GOT3 (cell line): ENCODE measurements at places on chromosomes 4 and X.
A peak's percentile ranks its signal among the peaks of the same experiment; 100 is the strongest.

DNA sequence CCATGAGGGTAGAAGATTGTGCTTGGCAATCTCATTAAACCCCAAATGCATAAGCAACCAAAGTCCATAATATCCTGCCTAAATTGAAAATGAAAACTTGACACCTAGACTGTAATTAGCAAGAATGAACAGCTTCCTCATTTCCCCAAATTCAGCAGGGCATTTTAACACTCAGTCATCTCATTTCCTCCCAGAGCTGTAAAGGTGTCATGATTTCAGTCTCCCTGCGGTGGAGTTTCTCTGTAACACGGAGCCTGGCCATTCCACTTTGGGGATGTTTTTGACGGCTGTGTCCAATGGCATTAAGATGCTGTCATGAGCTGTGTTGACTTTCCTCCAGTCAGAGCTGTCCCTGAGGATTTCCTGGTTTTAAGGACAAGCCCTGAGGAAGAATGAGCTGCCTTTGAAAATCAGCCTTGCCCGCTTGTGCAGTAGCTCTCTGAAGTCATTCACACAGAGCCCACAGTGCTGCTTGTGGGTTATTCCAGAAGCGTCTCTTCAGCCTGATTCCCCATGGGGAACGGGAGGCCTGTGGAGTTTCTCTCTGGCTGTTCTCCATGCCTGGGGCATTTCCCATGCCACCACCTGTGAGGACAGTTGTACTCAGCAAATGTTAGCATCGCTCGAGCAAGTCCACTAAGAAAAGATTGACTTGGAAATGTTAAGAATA, 187.0 kb downstream of the MID1 start:
- no peak for DNase-seq

GRCh38 chrX:48631376-48632090, 34.2 kb downstream of the WDR13 start:
- peak; percentile 52 for DNase-seq

- DNase-seq: no peak
These were observed 82.9 kb upstream of the KCNIP4 start for GRCh38 chr4:22031423-22031822.

DNA sequence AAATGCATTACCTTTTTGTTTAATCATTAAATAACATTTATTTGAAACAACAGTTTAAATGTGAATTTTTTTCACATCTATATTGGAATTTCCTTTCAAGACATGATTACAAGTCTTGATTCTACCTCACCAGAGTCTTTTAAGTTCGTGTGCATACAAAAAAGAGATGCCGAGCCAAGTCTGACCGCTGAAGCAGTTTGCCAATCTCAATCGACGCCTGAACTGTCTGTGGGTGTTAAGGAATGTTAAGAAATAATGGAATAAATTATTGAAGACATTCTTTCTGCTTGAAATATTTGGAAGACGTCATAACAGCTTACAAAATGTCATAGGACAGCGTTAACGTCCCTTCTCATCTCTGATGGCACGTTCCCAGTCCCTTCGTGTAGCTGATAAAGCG, 27.9 kb upstream of the TNIP3 start:
- DNase-seq: no peak

- DNase-seq: no peak
These were observed 18.9 kb downstream of the CAMK2D start for GRCh38 chr4:113742643-113743042.

- no peak for DNase-seq
These were observed 106.6 kb downstream of the SHROOM4 start for GRCh38 chrX:50707405-50707804.

DNA sequence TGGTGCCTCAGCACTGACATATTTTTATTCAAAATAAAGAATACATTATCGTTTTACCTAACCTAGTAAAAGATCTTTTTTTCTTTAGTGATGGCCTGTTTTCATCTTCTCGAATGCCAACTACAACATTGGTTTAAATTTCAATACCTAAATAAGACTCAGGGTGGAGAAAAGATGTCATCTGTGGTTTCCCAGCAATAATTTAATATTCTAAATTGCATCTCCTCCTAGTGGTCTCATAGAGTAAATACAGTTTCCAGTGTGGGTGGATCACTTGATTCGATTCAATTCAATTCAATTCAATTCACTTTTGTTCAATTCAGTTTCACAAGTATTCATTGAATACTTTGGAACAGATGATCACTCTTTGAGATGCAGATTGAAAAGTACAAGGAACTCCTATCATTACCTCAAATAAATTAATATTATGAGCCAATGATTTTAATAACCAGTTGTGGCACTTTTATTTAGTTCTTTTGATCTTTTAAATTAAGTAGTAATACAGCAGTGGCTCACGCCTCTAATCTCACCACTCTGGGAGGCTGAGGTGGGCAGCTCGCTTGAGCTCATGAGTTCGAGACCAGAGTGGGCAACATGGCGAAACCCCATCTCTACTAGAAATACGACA, 427.2 kb downstream of the FAT4 start:
- DNase-seq: no peak

DNA sequence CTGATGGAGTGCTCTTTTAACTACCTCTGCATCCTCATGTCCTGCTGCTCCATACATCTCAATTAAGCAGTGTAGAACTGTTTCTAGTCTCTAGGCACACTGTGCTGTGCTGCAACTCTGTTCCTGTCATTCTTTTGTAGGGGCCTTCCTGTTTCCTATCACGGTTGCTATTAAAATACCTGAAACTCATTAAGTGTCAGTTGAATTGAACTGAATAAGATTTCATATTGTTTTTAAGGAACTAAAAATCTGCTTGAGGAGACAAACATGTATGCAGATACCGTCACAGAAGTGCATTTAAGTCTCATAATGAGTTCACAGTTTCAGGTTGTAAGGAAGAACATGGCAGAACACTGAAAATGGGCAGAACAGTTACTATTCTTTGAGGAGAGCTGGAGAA, 170.1 kb downstream of the LARP7 start:
- no peak for DNase-seq

DNA sequence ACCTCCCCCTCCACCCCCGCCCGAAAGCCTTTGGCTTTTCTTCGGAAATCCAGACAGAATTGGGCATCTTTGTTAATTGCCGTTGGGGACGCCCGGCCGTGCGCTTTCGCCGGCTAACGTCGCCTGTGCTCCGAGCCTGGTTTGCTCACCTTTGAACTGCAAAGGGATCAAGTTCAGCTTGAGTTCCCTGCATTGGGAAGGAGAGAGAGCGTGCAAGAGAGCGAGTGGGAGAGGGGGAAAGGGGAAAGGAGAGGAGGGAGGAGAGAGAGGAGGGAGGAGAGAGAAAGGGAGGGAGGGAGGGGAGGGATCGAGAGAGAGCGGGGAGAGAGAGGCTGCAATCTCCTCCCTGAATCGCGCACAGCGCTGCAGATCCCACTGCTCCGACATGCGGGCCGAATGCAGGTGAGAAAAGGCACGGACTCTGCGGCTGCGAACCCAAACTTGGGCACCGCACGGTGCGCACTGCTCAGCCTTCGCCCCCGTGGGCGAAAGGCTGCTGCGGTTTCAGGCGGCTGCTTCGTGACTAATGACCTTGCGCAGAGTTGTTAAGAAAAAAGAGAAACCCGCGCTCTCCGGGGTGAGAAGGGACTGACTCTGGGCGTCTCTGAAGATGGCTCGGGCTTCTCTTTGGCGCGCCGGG, at the start of gene PCDH7:
Gene PCDH7, plus strand, starts transcription at position 349 of the 640 bp plus-strand sequence. CDS start 1,054 bp downstream, outside the sequence.
- DNase-seq: no peak

DNA sequence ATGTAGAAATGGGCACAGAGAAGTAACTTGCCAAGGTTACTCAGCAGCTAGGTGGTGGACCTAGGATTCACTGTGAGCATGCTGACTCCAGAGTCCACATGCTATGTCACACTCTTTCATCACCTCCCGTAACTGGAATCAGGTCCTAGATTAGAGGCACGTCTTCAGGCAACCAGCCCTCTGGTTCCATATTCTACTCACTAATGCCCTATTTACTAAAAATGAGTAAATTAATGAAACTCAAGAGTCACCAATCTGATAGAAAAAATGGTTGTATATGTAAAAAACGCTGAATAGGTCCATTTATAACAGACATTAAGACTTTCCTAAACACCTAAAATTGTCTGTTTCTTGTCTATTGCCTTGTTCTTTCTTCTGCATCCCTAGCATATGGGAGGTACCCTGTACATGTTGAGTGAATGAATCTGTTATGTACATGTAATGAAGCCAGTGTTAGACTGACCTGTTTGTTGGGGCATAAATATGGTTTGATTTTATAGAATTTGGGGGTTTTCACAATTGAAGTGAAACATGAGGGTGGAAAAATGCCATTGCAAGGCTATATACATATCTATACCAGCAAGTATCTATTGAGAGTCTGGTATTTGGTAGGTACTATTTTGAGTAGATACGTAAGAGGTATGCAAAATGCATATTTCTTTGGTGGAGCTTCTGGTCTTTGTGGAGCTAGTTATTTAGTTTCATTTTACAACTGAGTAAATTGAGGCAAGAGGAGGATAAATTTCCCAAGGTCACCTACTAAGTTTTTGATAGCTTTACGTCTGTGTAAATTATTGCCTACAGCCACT, 7.5 kb upstream of the RUFY3 start:
- DNase-seq: no peak

- DNase-seq: no peak
These were observed 352.7 kb downstream of the NKX6-1 start for GRCh38 chr4:84146300-84146959.

DNA sequence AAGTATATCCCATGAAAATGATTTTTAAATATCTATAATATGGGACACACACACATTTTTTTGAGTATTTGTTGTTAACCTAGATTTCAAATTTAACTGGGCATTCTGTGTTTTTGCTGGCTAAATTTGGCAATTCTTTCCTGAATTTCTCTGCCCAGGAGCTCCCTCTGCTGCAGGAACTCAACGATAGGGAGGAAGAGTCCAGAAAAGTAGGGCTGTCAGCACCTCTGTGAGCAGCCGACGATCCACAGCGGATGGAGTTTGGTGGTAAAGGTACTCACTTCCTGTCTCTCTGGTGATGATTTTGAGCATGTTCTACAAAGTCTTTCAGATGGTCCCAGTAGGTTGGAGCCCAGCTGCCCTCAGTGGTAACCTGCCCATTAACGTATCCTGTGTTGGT, 23.1 kb upstream of the TMEM184C start:
- DNase-seq: no peak
